ENCODE measurements at places on chromosomes 6 and 20.

DNA sequence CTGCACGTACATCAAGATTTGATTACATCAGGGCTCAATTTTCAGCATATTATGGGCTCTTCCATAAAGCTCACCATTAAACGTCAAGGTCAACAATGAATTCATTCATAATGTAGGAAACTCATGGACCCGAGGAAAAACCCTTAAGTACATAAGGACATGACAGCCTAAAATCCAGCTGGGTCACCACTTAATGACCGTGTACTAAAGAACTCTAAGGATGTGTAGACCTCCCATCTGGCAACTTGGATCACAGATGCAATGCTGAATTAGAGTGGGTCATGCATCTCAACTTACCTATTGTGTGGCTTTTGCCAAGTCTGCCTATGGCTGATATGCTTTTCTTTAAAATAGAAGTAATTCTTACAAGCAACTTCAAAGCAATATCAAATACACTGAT, 26.7 kb upstream of the DEFB112 start:
- no peak for DNase-seq

GRCh38 chr20:24497851-24498250, 28.4 kb downstream of the SYNDIG1 start:
- DNase-seq: no peak

GRCh38 chr6:155024391-155025027, 29.4 kb downstream of the TIAM2 start:
- DNase-seq: no peak

- DNase-seq: no peak
These were observed 16.7 kb upstream of the PI3 start for GRCh38 chr20:45157962-45158361.

GRCh38 chr6:51533962-51534361, 553.5 kb downstream of the PKHD1 start:
- no peak for DNase-seq

GRCh38 chr20:31662372-31662854, 24.7 kb downstream of the COX4I2 start:
- DNase-seq: no peak

DNA sequence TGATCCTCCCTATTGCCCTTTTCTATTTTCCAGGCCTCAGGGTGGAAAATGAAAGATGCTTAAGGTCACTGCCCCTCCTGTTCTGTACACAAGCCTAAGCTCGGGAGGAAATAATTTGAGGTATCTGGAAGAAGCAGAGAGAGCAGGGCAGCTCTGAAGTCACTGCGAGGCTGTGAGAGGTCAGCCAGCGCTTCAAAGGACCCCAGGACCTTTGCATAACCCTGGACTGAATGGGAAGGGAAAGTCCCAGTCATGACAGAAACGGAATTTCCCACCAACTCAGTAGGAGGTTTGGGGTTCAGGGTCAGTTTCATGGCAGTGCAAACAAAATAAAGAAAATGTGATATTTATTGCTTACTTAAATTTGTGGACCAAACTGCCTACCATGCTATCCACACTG, 58.1 kb downstream of the LRFN2 start:
- DNase-seq: no peak

DNA sequence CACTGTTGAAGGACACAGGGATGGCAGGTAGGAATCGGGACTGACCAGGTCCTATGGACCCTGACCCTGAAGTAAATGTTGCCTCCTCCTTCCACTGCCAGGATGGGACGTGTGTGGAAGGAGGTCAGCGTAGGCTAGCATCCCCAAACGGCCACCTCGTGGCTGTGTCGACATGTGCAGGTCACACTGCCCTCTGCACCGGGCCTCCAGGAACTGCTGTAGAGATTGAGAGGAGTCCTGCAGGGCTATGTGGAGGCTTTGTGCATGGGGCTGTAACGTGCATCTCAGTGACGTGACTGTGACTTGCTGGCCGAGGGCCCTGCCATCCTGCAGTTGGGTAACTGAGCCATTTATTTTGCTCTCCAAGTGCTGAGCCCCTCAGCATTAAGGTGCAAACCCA, 149.5 kb downstream of the PHACTR3 start:
- no peak for DNase-seq

DNA sequence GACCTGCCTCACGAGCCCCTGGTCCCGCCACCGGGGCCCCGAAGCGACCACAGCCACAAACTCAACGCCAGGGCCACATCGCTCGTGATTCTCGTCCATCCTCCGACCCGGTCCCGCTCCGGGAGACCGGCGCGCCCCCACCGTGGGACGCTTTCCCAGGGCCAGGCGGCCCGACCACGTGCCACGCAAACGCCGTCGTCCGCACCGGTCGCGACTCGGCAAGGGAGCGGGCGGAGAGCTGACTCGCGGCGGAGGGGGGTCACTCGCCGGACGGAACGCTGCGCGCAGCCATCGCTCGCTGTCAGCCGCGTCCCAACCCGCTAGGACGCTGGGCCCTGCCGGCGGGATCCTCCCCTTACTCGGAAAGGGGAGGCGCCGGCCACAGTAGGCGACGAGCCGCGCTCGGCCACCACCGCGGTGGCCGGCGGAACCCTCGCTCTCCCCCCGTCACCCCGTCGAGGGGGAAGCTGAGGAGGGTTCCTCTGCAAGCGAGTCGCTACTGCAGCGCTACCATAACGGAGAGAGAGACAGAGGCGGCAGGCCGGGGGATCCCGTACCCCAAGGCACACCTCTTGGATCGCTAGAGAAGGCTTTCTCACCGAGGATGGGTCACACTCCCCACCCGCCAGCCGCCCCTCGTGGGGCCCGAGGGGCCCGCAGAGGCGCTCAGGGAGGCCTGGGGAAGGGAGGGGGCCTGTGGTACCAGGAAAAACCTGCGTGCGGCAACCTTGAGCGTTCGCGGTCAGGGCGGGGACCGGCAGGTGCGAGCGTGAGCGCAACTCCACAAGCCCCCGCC, 511.8 kb upstream of the ZNF337 start:
- no peak for DNase-seq

DNA sequence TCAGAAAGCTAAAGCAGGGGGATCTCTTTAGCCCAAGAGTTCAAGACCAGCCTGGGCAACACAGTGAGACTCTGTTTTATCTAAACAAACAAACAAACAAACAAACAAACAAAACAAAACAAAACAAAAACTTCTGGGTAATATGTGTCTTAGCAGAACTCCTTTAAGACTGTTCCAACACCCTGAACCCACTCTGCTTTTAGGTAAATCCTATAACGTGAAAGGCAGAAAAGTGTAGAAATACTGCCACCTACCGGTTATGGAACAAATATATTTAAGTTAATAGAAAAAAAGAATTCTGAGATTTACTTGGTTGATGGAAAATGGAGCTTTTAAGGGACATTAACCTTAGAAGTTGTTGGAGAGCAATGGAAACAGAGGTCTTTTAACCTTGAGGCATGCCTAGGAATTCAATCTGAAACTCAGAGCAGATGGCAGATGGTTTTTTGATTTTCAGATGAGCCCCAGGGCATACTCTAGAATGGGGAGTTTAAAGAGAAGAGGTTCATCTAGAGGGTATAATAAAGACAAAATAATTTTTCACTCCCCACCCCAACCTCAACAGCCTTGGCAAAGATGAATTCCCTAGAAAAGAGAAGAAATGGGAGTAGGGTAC, 38.5 kb downstream of the SOD2 start:
- DNase-seq: no peak

- no peak for DNase-seq
These were observed 7.2 kb downstream of the TTLL9 start for GRCh38 chr20:31877684-31878083.

DNA sequence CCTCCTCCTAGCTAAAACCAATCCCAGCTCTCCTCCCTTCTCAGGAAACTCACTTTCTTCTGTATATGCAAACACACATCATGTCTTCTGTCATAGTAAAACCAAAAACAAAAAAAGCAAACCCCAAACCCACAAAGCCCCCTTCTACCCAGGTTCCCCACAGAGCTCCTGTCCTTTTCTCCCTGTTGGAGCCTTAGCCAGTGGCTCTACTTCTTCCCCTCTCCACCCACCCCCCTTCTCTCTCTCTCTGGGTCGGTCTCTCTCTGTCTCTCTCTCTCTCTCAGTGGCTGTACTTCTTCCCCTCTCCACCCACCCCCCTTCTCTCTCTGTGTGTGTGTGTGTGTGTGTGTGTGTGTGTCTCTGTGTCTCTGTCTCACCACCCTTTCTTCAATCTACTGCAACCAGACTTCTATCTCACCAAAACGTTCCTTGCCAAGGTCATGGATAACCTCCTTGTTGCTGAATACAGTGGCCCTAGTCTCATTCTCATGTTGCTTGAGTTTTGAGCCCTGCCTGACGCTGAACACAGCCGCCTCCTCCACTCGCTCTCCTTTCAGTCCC, 8.7 kb upstream of the OSER1 start:
- DNase-seq: no peak

GRCh38 chr6:17096652-17097051, 5.2 kb upstream of the STMND1 start:
- no peak for DNase-seq

- no peak for DNase-seq
These were observed 25.4 kb downstream of the NDRG3 start for GRCh38 chr20:36720510-36720909.

GRCh38 chr20:44761423-44761822, 15.8 kb downstream of the KCNK15 start:
- DNase-seq: no peak

DNA sequence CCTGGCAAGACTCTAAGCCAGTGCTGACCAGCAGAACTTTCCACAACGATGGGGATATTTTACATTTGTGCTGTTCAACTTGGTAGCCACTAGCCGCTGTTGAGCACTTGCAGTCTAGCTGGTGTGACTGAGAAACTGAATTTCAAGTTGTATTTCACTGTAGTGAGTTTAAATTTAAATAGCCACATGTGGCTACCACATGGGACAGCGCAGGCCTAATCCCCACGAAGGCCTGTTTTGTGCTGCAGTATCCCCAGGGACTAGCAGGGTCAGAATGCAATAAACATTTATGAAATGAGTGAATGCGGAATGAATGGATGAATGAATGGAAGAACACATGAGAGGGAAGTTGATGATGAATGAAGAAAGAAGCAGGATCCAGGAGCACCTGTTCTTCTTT, 115.8 kb downstream of the TRERF1 start:
- no peak for DNase-seq

DNA sequence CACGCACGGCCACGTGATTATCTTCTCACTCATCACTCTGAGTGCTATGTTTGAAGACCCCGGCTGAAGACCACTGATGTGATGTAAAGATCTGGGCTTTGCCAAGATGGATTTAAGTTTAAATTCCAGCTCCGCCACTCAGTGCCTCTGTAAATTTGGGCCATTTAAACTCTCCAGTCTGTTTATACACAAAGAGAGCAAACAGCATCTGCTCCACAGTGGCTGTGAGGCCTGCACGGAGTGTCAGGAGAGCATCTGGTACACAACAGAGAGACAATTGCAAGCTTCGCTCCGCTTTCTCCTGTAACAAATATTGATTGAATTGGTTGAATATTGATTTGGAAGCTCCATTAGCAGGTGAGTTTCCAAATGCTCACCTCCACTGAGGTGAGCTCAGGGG, 80.5 kb upstream of the FRMD1 start:
- no peak for DNase-seq

GRCh38 chr20:6007529-6008103, 46.2 kb downstream of the LRRN4 start:
- no peak for DNase-seq

DNA sequence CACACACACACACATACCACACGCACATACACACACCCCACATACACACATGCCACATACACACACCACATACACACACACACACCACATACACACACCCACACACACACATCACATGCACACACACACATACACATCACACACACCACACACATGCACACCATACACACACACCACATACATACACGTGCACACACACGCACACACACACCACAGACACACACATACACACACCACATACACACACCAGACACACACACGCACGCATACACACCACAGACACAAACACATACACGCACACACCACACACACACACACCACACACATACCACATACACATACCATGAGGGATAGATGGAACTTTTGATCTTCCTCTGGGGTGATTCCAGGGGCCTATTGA, 90.2 kb downstream of the DLGAP4 start:
- no peak for DNase-seq

DNA sequence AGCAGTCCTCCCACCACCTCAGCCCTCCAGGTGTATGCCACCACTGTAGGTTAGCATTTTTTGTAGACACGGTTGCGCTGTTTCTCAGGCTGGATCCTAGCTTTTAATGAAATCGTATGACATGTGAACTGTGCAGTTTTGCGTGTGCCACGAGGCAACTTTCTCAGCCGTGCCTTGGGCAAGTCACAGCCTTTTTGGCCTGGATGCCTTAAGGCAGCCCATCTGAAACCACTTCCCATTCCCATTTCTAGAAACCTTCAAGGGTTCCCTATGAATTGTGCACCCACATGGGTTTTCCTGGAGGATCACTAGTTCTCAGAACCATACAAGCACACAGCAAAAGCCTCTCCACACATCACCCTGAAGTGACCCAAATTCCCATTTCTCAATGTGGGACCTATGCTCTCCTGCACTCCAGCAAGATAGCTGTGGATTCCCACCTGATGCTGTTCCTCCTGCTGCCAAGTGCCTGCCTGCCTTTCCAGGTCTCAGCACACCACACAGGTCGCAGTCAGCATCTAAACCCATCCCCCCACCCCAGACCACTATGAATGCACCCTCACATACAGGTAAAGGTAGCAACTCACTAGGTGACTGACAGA, 28.9 kb downstream of the SNX5 start:
- DNase-seq: no peak

DNA sequence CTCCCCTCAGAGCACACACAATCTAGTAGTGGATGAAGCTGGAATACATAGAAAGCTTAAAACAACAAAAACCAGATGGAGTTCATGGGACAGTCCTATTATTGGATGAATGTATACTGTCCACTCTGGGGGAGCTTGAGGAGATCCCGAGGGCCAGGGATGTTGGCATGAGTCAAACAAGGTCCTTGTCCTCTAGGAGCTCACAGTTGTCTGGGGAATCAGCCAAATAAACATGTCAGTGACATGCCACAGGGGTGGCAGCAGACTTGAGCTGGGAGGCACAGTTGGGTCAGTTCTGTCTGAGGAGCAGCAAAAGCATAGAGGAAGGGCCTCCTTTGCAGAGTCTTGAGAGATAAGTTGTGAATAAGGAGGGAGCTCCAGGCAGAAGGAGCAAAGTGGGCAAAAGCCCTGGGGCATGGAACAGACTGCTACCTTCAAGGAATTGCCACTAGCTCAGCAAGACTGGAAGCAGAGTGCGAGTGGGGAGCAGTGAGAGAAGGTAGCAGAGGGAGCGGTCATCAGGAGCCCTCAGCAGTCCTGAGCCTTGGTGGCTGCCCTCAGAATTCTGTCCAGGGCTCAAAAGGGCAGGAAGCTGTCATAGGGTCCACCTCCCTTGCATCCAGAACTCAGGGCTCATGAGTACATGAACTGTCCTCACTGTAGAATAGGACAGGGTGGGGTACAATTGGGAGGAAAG, 22.1 kb downstream of the L3MBTL1 start:
- DNase-seq: no peak

GRCh38 chr6:29477923-29478450, 9.8 kb downstream of the MAS1L start:
- no peak for DNase-seq

- DNase-seq: no peak
These were observed 56.0 kb downstream of the CTNNBL1 start for GRCh38 chr20:37749620-37750403.

All from transverse colon (tissue), 4 donors.